ENCODE measurements at places on chromosomes 2 and 18.

DNA sequence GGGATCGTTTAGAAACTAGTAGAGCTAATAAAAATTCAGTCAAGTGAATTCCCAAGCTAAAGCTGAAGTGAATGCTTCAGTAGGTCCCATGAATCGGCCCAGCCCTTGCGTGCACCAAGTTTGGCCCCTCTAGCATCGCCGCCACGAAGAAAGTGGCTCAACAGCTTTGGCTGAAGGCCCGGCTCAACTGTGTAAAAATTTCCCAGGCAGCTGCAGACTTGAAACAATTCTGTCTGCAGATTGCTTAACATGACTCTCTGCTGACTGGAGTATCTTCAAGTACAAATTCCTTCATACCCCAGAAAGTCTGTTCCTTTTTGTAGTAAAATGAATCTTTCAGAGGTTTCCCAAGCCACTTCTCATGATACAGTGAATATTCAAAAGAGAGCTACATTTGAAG lies 32.7 kb downstream of the ALMS1 start:
- DNase-seq = no peak

DNA sequence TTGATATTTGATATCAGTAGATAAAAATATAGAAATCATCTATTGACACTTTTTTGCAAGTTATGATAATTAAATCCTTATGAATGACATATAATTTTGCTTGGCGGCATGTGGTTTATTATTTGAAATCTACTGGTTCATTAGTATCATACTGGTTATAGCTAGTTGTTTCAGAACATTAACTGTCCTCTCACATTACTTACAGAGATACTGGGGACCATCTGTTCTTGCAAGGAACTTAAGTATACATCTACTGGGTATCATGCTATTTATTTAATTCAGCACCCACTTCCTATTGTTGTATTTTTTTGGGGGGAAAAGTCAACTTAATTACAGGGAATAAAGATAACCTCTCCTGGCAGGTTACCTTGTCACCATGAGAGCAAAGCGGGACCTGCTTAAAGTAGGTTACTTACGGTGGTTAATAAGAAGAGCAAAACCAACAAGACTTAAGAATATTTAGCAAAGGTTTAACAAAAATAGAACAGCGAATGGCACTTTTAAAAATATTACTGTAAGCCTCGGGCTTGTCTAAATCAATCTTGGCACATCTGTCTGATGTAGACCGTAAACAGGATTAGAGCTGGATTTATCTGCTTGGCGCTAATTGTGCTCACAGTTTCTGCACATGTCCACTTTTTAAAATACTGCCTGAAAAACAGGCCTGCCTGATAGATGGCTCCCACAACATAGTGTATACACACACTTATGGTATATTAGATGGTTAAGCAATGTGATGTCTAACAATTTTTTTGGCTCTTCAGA lies 41.8 kb downstream of the CERKL start:
- no peak for DNase-seq

DNA sequence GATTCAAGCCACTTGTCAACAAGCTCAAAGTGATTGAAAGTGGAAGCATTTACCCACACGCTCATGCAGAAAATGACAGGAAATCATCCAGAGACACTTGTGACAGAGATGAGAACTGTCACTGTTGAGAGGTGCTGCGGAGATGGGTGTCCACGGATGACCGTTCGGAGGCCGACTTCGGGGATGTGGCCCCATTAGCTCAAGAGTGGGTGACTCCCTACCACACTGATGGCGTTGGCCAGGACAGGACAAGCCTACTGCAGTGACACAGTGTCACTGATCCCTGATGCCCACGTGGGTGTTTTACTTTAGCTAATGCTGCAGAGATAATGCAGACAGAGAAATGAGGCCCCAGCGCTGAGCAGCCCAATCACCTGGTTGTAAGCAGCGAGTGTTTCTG lies 81.5 kb upstream of the YWHAQ start:
- no peak for DNase-seq

- no peak for DNase-seq
Observed at GRCh38 chr2:45173513-45173912, 164.3 kb upstream of the SIX2 start.

DNA sequence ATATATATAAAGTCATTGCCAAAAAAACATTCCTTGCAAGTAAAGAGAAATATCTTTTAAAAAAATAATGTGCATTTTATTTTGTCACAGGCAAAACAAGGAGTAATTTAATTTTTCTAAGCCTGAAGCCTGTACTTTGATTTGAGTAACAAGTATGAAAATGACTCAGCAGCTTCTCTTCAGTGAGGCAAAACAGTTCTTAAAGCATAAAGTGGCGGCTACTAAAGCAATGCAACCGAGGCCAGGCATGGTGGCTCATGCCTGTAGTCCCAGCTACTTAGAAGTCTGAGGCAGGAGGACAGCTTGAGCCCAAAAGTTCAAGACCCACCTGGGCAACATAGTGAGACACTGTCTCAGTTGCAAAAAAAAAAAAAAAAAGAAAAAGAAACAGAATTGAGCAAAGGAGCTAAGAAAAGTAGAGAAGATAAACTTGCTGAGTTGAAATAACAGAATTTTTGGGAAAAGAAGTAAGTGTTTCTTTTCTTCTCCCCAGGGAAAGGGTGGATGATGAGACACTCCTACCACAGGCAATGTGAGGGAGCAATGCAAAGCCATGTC lies 29.6 kb downstream of the DOK1 start:
- DNase-seq = no peak

GRCh38 chr18:2683055-2683454 lies 27.5 kb downstream of the SMCHD1 start:
- DNase-seq = no peak

DNA sequence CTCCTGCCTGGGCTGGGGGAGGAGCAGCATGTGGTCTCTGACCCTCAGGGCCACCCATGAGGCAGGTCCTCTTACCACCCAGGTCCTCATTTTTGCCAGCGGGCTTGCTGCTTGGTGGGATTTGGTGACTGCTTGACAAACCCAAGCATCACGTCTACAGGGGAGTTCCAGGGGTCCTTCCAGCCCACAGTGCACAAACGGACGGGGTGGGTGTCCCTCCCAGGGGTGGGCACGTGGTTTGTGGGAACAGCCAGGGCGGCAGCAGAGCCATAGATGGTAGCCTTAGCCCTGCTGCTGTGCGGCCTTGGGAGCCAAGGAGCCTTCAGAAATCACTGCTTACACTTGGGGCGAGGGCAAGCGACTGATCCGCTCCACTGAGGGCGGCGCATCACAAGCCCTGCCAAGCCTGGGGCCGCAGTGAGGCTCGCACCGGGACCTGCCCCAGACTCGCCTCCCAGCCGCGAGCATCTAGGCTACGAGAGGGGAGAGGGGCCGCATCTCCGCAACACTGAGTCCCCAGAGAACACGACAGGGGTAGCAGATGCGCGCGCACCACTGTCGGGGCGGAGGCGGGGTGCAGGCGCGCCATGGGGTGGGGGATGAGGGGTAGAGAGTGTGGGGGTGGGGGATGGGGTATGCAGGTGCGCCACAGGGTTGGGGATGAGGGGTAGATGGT lies 36.9 kb downstream of the SNED1 start:
- DNase-seq = peak; percentile 57

GRCh38 chr2:138000009-138000408 lies 35.7 kb downstream of the HNMT start:
- DNase-seq = no peak

DNA sequence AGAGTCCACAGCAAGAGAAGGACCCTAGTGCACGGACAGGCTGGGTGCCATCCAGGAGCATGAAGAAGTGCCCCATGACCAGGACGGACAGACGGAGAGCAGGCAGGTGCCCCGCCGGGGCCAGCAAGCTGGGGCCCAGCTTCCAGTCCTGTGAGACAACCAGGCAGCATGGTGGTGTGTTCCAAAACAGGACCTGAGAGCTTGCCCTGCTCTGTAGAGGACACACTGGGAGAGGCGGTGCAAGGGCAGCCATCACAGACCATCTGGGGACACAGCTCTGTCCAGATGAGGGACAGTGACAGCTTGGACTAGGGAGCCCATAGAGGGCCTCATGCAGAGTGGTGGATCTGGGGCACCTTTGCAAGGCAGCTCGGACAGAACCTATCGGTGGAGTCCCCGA lies 279.8 kb downstream of the EIPR1 start:
- DNase-seq = no peak

- DNase-seq = no peak
Observed at GRCh38 chr2:77513191-77513590, 9.0 kb downstream of the LRRTM4 start.

- no peak for DNase-seq
Observed at GRCh38 chr2:43130548-43130875, 95.9 kb downstream of the ZFP36L2 start.

DNA sequence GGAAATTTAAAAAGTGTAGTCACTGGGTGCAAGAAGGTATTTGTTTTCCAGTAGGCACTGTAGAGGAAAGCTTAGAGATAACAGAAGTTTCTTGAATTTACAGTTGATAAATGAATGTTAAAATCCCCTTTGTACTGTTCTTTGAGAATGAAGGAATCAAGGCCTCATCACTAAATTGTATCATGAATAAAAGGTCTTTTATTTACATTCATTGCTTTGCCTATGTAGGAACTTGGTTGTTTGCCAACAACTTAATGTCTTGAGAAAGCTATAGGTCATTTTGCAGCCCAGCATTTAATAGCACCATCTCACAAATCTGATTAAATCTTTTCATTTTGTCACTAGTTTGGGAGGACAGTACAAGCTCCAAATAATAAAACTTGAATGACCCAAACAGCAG lies 213.9 kb upstream of the ITGA4 start:
- no peak for DNase-seq

DNA sequence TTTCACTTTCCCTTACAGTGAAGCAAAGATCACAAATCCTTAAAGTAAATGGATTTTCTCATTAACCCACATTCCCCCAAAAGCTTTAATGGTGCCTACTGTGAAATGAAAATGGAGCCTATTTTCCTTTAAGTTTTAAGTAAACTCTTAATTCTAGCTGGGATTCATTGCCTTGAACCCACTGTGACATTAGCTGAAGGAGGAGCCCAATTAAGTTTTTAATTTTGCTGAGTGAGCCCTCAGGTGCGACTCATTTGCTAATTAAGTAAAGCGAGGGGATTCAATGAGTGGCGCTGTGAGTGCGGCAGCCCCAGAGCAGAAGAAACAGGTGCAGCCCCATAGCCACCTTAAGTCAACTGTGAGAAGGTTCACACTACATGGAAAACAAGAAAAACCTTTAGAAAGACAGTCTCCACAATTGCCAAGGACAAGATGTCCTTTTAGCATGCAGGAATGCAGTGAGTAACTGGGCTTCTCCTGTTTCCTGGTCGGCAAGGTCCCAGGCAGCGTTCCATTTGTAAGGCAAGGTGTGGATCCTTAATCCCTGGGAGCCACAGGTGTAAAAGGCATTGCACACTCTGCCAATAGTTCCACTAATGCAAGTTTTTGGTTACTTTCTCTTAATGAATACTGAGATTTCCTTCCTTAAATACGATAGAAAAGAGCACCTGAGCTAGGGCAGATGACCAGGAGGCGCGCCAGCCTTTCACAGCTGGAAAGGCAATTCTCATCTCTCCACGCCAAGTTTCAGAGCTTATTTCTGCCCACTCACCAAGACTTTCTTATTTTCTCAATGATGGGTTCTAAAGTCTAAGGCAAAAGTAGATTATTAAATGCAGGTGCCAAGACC lies 87.7 kb downstream of the TMEM18 start:
- no peak for DNase-seq

GRCh38 chr2:231936491-231936890 lies 10.3 kb upstream of the NPPC start:
- no peak for DNase-seq

GRCh38 chr2:166170356-166170755 lies 42.5 kb upstream of the SCN1A start:
- DNase-seq = no peak

- no peak for DNase-seq
Observed at GRCh38 chr2:219954331-219954730, 326.9 kb downstream of the SLC4A3 start.

DNA sequence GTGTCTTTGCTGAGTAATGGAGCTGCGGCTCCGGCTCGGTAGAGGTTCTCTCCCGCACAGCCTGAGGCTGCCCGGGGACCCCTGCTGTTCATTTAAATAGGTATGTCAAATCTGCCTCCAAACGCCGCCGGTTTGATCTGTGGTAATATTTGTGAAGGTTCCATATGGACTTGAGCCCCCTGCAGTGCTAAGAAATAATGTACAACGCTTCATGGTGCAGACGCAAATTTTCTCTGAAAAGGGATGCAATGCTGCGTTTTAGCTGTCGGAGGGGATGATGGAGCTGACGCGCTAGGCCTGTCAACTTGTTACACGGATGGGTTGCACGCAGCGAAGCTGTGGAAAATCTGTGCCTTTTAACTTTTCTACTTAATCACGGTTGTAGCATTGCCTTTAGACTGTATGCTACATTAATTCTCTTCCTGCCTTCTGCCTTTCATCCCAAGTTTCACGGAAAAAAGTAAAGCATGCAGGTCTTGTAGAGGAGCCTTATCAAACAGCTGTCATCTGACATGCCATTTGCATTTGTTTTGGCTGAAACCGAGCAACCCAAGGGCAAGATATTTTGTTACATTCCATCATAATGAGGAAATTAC lies 43.2 kb downstream of the MRPS9 start:
- peak; percentile 69 for DNase-seq

DNA sequence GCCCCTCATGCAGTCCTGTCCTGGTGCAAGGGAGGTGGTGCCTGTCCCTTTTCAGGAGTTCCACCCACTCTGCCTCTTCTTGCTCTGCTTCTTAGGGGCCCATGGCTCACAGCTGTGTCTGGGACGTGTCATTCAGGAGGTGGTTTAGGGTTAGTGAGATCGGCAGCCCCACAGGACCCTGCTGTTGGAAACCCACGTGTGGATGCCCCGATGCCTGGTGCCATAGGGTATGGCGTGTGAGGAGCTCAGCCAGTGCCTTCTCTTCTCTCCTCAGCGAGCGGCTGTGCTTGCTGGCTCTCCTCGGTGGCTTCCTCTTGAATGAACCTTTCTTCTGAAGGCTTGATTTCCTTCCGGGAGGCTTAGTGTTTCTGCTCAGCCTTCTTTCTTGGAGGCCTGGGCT lies 55.2 kb downstream of the LDLRAD4 start:
- no peak for DNase-seq

GRCh38 chr2:188272121-188272520 lies 19.6 kb upstream of the GULP1 start:
- DNase-seq = no peak

- peak; percentile 56 for DNase-seq
Observed at GRCh38 chr2:26617588-26618083, 23.5 kb downstream of the CIB4 start.

GRCh38 chr2:161136696-161137324 lies 23.4 kb upstream of the TANK start:
- DNase-seq = no peak

DNA sequence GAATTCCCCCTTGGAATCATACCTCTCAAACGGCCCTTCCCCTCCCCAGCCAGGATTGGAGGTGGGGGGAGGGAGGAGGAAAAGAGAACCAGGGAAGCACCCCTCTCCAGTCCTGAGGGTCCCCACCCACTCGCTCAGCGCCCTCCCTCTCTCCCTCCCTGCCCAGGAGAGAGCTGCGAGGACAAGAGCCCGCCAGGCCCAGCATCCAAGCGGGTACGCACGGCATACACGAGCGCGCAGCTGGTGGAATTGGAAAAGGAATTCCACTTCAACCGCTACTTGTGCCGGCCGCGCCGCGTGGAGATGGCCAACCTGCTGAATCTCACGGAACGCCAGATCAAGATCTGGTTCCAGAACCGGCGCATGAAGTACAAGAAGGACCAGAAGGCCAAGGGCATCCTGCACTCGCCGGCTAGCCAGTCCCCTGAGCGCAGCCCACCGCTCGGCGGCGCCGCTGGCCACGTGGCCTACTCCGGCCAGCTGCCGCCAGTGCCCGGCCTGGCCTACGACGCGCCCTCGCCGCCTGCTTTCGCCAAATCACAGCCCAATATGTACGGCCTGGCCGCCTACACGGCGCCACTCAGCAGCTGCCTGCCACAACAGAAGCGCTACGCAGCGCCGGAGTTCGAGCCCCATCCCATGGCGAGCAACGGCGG lies 14.4 kb downstream of the HOXD3 start:
- peak; percentile 67 for DNase-seq

- DNase-seq = no peak
Observed at GRCh38 chr18:51480407-51481261, 283.2 kb upstream of the MEX3C start.
